ENCODE measurements at places on chromosomes 5 and 9. TPM values are rescaled to one million over a fixed set of nuclear protein-coding genes. Genes with fewer than 3 reads are reported as not detected.

The SPARC gene
- 20.7 TPM for total RNA-seq

The PCDHB7 gene
- not detected for total RNA-seq

The SHOC1 gene
- not detected for total RNA-seq

The ITGA1 gene
- total RNA-seq, result 1.0 TPM

The FBP2 gene
- not detected for total RNA-seq

The EPB41L4B gene
- total RNA-seq, result 10.4 TPM

The PTRH1 gene
- total RNA-seq, result 18.9 TPM

The WNT8A gene
- not detected for total RNA-seq

The BTNL8 gene
- total RNA-seq, result not detected

The ZFP37 gene
- total RNA-seq, result 1.3 TPM

The MRNIP gene
- 17.9 TPM for total RNA-seq

The MAMDC2 gene
- 0.29 TPM for total RNA-seq

The CEL gene
- 0.70 TPM for total RNA-seq

The PALM2AKAP2 gene
- 0.06 TPM for total RNA-seq

The RORB gene
- total RNA-seq, result not detected

The LRRC26 gene
- total RNA-seq, result 2.2 TPM

The SV2C gene
- not detected for total RNA-seq

The TRIM14 gene
- total RNA-seq, result 13.2 TPM

The PCDHGA6 gene
- 0.22 TPM for total RNA-seq

The SPATA31C1 gene
- total RNA-seq, result not detected

The C5 gene
- 12.9 TPM for total RNA-seq

The ADRA1B gene
- total RNA-seq, result 19.1 TPM

The KCNIP1 gene
- total RNA-seq, result not detected

The SPATA9 gene
- not detected for total RNA-seq

The FBN2 gene
- 16.8 TPM for total RNA-seq

The FAM221B gene
- not detected for total RNA-seq

The KLHL3 gene
- 0.34 TPM for total RNA-seq

The PBX3 gene
- 12.9 TPM for total RNA-seq

The BHMT gene
- not detected for total RNA-seq

The SPINK6 gene
- not detected for total RNA-seq

The GCNT4 gene
- total RNA-seq, result 0.43 TPM

The HOMER1 gene
- 7.0 TPM for total RNA-seq

The PAPPA gene
- 24.8 TPM for total RNA-seq

The OR1J2 gene
- total RNA-seq, result not detected

The SHISAL2B gene
- total RNA-seq, result not detected

The GABRA1 gene
- not detected for total RNA-seq

The PCDH1 gene
- 2.4 TPM for total RNA-seq

The REEP2 gene
- total RNA-seq, result 8.1 TPM

The SYK gene
- total RNA-seq, result 0.09 TPM

The RETREG1 gene
- 3.8 TPM for total RNA-seq

The BTNL3 gene
- total RNA-seq, result not detected

The NR5A1 gene
- not detected for total RNA-seq

The TLN1 gene
- 127 TPM for total RNA-seq

The RNF224 gene
- 0.20 TPM for total RNA-seq

The AHRR gene
- 3.8 TPM for total RNA-seq

The MLANA gene
- not detected for total RNA-seq
